ENCODE measurements at places on chromosomes 7 and 10. TPM values are rescaled to one million over a fixed set of nuclear protein-coding genes. Genes with fewer than 3 reads are reported as not detected.

Gene ADARB2
- not detected for total RNA-seq

DNA sequence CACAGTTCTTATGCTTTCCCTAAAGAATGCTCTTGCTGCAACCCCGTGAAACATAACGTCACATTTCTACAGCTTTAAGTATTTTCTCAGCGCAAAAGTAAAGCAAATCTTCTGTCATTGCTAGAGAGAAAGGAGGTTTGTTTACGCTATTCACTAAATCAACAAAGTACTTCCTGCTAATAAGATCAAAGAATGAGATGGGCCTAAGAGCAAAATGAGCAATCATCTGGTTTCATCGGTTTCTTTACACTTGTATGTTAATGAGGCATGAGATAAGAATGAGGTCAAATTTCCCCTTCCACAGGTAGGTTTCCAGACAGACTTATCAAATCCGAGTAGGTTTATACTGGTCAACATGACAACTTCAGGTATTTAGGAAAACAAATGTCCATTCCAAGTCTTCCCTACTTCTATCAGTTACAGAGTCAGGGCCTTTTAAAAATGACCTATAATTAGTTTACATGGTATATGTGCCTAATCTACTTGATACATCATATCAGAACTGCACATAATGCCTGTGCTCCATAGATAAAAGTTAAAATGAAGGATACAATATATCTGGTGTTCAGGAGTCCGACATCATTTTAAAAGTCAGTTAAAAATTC is 8.4 kb downstream of the USP6NL start:
- H3K4me1 ChIP-seq, result peaks cover 6% of the 10 kb centered on the region
- H3K27me3 ChIP-seq, result peaks cover 19% of the 10 kb centered on the region
- no peak overlapping the region for H3K27ac ChIP-seq
- no peak overlapping the region for H3K4me3 ChIP-seq
- no peak for DNase-seq
- H3K36me3 ChIP-seq, result no peaks in the 10 kb centered on the region

Gene CRYGN
- not detected for total RNA-seq

DNA sequence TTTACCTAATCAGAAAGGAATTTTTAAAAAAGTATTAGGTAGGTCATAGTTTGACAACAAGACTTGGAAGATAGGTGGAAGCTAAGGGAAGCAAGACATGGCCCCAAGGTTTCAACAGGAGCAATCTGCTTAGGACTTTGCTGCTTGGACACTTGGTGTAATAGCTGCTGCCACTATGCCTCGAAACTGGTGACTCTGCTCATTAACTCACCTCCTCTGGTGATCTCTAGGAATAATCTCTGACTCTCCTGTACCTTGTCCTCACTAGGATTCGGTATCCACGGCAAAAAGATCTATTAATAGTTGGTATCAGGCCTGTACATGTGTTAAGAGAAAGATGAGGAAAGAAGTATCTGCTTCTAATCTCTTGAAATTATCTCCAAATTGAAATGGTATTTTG is 53.1 kb downstream of the PTEN start:
- no peaks in the 10 kb centered on the region for H3K27me3 ChIP-seq
- no peak for DNase-seq
- no peak overlapping the region for H3K27ac ChIP-seq
- H3K4me3 ChIP-seq, result no peak overlapping the region
- H3K36me3 ChIP-seq, result peaks cover 23% of the 10 kb centered on the region

- no peak overlapping the region for H3K27ac ChIP-seq
- no peaks in the 10 kb centered on the region for H3K4me1 ChIP-seq
- no peaks in the 10 kb centered on the region for H3K27me3 ChIP-seq
- H3K4me3 ChIP-seq, result no peak overlapping the region
- DNase-seq, result no peak
These were observed 793.4 kb downstream of the NRG3 start for GRCh38 chr10:82668221-82668895.

Gene CTNNA3
- total RNA-seq, result not detected

DNA sequence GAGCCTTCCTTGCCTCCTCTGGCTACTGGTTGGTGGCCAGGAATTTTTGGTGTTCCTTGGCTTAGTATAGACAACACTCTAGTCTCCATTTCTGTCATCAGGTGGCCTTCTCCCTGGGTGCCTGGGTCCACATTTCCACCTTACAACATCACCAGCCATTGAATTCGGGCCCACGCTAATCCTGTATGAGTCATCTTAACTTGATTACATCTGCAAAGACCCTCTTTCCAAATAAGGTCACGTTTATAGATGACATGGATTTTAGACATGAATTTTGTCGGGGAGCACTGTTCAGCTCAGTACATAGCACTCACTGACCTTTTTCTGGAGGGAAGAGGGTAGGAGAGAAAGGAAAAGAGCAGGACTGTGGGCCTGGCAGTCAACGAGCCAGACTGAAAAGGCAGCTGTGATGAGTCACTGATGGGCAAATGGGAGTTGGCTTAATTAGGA is 39.4 kb downstream of the MMRN2 start:
- no peak overlapping the region for H3K27ac ChIP-seq
- H3K36me3 ChIP-seq, result peaks cover 5% of the 10 kb centered on the region
- DNase-seq, result no peak
- H3K4me1 ChIP-seq, result no peaks in the 10 kb centered on the region
- no peaks in the 10 kb centered on the region for H3K27me3 ChIP-seq

Gene EDRF1
- 53.5 TPM for total RNA-seq

DNA sequence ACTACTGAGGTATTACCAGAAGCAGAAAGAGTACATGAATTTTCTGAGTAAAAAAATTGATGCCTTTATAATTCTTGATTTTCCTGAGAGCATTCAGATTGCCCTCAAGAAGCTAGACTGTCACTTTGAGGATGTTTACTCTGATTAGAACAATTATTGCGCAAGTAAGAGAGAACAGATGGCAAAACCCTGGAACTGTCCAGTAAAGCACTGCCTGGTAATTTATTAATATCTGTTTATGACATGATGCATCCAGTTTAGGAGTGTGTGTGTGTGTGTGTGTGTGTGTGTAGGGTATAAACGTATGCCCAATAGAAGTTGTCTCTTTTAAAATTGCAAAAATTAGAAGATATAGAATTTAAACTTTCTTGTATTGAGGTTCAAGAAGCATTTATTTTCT is 379.7 kb downstream of the PHTF2 start:
- DNase-seq, result no peak
- H3K36me3 ChIP-seq, result no peaks in the 10 kb centered on the region
- H3K27me3 ChIP-seq, result peaks cover 15% of the 10 kb centered on the region
- H3K4me3 ChIP-seq, result no peak overlapping the region

Gene FEZF1
- not detected for total RNA-seq

- peaks cover 7% of the 10 kb centered on the region for H3K4me1 ChIP-seq
- no peak for DNase-seq
- H3K27me3 ChIP-seq, result peaks cover 35% of the 10 kb centered on the region
- H3K36me3 ChIP-seq, result no peaks in the 10 kb centered on the region
- peak overlapping the region; percentile 11 for H3K4me3 ChIP-seq
These were observed 1.3 kb upstream of the DGKI start for GRCh38 chr7:137848095-137848494.

- no peaks in the 10 kb centered on the region for H3K36me3 ChIP-seq
- peak overlapping the region; percentile 14 for H3K4me3 ChIP-seq
- H3K27me3 ChIP-seq, result no peaks in the 10 kb centered on the region
These were observed 116.1 kb downstream of the GPR37 start for GRCh38 chr7:124649397-124650014.

GRCh38 chr10:79123547-79123963 is 54.8 kb downstream of the ZMIZ1 start:
- no peak for DNase-seq
- H3K4me3 ChIP-seq, result no peak overlapping the region
- H3K27me3 ChIP-seq, result no peaks in the 10 kb centered on the region
- H3K4me1 ChIP-seq, result peaks cover 4% of the 10 kb centered on the region

DNA sequence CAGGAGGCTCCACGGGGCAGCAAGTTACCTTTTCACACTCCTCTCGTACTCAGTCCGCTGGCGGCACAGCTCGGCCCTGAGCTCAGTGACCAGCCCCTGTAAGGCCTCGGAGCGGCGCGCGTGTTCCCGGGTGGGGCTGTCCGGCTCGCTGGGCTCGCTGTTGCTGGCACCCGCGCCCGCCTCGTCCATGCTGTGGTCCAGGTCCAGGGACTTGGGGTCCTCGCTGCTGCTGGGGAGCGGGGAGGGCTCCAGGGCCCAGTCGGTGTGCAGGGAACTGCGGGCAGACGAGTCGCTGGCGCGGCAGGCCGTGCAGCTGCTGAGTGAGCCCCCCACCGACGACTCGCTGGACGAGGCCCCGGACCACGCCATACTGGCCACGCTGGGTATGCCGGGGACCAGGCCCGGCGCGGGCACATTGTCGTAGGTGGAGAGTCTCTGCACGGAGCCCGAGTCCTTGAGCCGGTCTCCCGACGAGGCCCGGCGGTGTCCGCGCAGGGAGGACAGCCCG is 143.8 kb downstream of the MAPK8 start:
- DNase-seq, result peak; percentile 56
- peaks cover 8% of the 10 kb centered on the region for H3K27me3 ChIP-seq
- no peak overlapping the region for H3K27ac ChIP-seq
- H3K36me3 ChIP-seq, result no peaks in the 10 kb centered on the region
- peaks cover 3% of the 10 kb centered on the region for H3K4me1 ChIP-seq
- H3K4me3 ChIP-seq, result no peak overlapping the region

Gene FANK1
- total RNA-seq, result not detected

Gene LBX1
- total RNA-seq, result not detected

DNA sequence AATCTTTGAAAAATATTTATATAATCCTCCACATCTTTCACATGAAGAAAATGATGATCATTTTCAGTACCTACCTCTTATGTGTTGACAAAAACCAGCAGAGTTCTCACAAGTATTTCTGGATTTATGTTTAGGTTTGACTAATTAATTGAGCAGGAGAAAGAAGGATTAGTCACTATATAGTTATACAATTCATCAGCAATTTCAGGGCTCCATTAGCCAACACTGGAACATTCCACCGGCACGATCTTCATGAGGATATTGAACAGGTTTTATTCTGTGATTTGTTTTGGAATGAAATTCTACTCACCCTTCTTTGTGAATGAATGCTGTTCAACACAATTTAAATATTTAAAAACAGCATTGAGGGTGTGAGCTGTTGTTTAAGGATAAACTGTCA is 163.2 kb downstream of the SEM1 start:
- no peak for DNase-seq
- no peak overlapping the region for H3K27ac ChIP-seq
- H3K36me3 ChIP-seq, result no peaks in the 10 kb centered on the region
- no peak overlapping the region for H3K4me3 ChIP-seq
- H3K4me1 ChIP-seq, result no peaks in the 10 kb centered on the region

Gene ELAPOR2
- 1.0 TPM for total RNA-seq

DNA sequence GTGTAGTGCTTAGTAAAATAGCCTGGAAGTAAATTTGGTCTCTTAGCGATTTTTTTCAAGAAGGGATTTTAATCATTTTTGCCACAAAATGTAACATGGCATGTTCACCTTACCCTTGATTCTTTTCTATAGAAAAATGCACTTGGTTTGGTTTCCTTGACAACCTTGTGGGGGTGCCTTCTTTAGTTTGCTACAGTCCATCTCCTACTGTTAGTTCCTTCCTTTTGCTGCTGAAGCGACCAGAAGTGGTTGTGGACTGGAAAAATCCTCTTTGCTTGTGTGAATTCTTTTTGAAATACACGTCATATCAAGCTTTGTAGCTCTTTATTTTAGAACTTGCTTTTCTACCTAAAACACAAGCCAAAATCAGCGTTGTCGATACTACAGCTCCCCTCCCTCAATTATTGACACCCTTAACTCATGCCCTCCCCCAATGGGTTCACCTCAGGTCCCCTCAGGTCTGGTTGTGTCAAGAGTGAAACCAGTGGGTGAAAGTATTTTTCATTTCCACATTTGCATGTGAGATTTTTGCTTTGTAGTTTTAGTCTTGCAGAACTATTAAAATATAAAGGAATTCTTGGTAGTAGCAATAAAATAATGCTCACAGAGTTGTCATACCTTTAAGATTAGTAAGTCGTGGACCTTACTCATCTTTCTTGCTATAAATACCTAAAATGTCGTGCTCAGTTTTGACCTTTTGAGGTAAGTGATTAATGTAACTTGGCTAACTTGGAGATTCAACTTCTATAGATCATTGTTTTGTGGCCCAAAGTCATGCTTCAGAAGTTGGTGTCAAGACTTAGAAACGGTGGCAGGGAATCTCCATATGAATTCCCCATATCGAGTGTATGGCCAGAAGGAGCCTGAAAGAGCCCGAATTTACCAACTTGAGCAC is 1.5 kb downstream of the ACTR3B start:
- H3K36me3 ChIP-seq, result no peaks in the 10 kb centered on the region
- peak overlapping the region; percentile 94 for H3K4me3 ChIP-seq
- peak overlapping the region; percentile 84 for H3K27ac ChIP-seq
- no peak for DNase-seq
- H3K27me3 ChIP-seq, result peaks cover 4% of the 10 kb centered on the region

Gene CFAP70
- total RNA-seq, result 0.50 TPM

All from natural killer cell treated with Interleukin-12 subunit alpha and Interleukin-12 subunit beta and Interleukin-15 and Interleukin-18, amount 100 ng/mL, for 72 hours (primary cell).